Activated CD4-positive, CD25-positive, alpha-beta regulatory T cell (primary cell): ENCODE measurements at places on chromosomes 7 and 10.

- no peak for DNase-seq
These were observed 11.4 kb downstream of the FAM200A start for GRCh38 chr7:99540542-99540941.

GRCh38 chr7:42071372-42072261 lies 165.4 kb downstream of the GLI3 start:
- DNase-seq, result no peak

GRCh38 chr10:132443983-132444876 lies 47.2 kb downstream of the PWWP2B start:
- no peak for DNase-seq

DNA sequence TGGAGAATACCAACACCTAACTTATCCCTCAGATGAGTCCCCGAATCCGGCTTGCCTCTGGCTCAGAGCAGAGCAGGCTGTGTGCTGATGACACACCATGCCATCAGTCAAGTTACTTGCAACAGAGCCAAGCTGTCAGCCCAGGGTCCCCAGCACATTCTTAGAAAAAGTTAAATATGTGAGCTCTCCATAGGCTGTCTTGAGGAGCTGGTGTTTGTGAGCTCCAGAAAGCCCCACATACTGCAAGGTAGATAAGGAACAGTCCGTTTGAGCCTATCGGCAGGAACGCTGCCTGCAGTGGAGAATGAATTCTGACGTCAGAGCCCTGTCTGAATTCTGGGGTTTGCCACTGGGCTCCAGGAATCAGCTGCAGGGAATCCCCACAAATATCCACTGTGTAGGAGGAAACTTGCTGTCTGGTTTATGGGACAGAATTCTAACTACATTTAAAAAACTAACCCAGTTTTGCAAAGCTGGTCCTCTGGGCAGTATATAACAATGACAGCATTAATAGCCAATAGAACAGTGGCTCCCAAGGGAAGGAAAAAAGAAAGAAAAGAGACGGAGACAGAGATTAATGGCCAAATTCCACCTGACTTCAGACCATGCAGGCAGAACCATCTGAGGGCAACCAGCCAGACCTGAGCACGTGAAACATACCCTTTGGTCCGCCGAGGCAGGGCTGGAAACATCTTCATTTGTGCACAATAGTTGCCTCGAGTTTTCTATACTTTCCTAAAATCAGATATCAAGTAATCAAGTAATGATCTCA lies 3.6 kb downstream of the SFXN4 start:
- DNase-seq, result no peak

- DNase-seq, result no peak
These were observed 18.6 kb downstream of the MINDY3 start for GRCh38 chr10:15841696-15842095.

DNA sequence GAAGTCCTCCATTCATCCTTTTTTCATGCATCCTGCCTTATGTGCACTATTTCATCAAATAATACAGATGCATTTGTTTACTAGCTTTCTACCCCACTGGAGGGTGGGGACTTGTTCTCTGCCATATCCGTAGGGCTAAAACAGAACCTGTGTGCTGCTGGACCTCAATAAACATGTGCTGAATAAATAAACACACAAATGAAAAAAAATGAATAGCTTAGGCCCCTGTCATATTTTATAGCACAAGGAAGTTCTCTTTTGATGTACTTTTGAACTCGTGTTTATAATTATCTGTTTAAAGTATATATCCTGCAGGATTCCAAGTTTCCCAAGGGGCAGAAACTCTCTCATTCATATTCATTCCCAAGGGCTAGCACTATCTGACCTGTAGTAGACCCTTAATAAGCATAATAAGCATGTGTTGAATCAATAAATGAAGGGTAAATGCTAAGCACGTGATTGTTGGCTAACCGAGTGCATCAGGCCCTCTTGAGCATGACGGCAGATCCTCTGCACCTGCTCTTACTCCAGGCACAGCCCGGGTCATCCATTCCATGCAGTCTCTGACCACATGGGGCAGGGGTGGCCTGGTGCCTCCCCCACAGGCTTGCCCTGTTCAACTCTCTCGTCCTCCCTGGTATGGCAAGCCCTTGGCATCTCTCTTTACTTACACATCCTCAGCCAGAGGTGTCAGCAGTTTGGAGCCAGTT lies 474.1 kb upstream of the ZMIZ1 start:
- DNase-seq, result no peak

DNA sequence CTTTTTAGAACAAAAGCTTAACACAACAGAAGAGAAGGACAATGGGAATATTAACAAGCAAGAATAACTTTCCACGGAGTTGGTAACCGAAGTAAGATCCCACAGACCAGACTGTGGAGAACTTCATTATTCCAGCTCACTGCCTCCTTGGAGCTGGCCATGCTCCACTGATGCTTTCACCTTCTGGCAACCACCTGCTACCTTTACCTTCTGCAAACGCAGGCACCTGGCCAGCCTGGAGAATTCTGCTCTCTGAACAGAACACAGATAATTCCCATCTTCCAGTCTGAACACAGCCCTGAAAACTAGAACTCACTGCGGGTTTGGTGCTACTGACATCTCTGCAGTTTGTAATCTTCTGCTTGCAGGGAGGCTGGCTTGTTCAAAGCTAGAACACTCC lies 66.5 kb downstream of the JAZF1 start:
- DNase-seq, result no peak

GRCh38 chr7:130417213-130417612 lies 23.6 kb downstream of the CEP41 start:
- DNase-seq, result no peak

GRCh38 chr7:24733414-24734060 lies 23.7 kb downstream of the GSDME start:
- no peak for DNase-seq

DNA sequence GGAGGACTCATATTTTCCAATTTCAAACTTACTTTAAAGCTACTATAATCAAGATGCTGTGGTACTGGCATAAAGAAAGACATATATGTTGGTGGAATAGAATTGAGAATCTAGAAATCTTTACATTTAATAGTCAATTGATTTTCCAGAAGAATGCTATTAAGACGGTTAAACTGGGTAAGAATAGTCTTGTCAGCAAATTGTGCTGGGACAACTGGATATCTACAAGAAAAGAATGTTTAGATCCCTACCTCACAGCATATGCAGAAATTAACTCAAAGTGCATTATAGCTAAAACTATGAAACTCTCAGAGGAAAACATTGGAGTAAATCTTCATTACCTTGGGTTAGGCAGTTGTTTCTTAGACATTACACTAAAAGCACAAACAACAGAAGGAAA lies 203.3 kb downstream of the SDK1 start:
- DNase-seq, result no peak

DNA sequence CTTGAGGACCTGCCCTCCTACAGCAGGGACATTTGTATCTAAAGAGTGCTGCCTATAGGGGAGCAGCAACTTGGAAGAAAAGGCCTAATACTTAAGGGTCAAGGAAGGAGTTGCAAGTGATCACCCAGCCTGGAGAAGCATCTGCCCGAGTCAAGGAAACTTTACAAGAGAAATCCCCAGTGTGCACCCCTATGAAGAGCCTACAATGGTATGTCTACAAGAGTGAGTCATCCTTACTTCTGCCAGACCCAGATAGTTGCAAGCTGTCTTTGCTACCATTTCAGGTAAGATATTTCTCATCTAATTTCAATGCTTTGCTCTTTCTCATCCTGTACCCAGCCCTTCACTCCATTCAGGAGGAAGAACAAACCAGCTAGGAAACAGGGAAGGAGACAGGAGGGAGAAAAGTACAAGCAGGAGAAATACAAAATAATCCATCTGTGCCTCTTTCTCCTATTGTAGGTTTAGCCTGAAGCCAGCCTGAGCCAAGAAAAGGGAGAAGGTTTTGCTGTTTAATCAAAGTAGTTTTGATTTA lies 34.4 kb upstream of the AGR3 start:
- DNase-seq, result no peak

- no peak for DNase-seq
These were observed 2.4 kb downstream of the PMPCB start for GRCh38 chr7:103299660-103300059.

DNA sequence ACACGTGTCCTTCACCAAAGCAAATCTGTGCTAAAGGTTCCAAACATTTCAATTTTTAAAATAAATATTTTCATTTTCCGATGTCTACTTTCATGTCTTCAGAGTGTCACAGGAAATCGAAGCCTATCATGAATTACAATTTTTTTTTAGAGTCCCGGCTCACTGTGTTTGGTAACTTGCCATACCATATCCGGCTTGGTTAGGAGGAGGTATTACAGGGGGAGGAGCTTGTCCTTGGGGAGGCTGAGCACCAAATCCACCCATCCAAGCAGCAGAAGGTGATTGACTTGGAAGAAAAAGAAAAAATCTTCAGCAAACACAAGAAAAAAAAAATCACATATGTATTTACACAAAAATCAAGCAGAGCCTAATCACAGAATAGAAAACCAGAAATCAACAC lies 21.3 kb downstream of the TIAL1 start:
- DNase-seq, result no peak

- no peak for DNase-seq
These were observed 4.7 kb downstream of the MTERF1 start for GRCh38 chr7:91875851-91876250.

DNA sequence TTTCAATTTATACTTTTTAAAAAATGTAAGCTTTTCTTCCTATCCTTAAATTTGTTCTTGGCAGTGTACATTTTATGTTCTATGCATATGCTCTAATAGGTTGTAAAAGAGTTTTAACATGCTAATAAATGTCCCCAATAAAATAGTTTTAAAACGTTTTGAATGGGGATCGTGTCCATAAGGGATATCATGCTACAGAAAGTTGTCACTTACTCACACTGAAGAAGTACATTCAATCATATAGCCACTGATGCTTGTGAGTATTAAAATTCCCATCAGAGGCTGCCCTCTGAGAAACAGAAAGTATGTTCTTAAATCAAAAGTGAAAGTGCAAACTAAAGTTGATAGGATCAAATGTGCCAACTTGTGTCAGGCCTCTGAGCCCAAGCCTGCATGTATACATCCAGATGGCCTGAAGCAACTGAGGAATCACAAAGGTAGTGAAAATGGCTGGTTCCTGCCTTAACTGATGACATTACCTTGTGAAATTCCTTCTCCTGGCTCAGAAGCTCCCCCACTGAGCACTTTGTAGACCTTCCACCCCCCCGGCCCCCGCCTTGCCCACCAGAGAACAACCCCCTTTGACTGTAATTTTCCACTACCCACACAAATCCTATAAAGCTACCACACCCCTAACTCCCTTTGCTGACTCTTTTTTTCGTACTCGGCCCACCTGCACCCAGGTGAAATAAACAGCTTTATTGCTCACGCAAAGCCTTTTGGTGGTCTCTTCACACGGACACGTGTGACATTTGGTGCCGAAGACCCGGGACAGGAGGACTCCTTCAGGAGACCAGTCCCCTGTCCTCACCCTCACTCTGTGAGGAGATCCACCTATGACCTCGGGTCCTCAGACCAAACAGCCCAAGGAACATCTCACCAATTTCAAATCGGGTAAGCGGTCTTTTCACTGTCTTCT lies 877 bp upstream of the NOD1 start:
- DNase-seq, result no peak

DNA sequence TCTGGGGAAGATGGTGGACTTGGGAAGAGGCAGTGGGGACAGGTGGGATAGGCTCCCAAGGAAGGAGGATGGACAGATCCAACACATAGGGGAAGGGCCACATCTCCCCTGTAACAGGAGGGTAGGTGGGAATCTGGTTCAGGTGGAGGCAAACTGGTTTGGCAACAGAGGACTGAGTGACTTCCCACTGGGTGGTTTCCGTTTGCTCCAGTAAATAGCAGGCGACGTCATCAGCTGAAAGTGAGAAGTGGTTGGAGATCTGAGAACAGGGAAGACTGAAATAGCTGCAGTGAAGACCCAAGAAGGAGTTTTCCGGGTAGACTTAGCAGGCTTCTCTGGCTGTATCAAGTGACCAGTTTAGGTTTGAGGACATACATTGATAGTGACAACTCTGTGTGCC lies 504.4 kb downstream of the GALNT17 start:
- no peak for DNase-seq

DNA sequence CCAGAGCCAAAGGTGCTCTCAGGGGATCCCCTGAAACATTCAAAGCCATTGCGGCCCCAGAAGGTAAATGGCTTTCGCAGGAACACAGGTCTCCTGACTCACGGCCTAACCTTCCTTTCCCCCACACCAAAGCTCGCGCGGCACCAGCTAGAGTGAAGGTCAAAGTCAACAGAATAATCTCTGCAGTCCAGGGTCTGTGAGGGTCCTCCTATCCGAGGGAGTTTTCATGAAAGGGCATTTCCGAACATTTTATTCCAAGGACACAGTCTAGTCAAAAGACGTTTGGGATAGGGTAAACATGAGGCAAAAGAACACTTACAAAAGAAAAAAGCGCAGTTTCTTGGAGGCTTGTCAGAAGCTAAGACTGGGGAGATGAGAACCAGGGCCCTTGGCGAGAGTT lies 559 bp upstream of the STEAP2 start:
- DNase-seq, result no peak

DNA sequence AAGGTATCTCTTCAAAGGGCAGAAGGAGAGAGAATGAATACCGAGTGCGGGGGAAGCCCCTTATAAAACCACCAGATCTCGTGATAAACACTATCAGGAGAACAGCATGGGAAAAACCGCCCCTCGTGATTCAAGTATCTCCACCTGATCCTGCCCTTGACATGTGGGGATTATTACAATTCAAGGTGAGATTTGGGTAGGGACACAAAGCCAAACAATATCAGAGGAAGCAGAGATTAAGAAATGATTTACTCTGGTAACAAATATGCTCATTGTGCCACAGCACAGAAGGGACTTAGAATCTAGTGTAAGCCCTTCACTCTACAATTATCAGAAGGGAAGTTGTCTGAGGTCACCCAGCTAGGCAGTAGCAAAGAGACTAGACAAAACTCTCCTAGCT lies 40.1 kb upstream of the ZNRF2 start:
- DNase-seq, result no peak

- no peak for DNase-seq
These were observed 12.0 kb downstream of the MTG1 start for GRCh38 chr10:133405844-133406527.

DNA sequence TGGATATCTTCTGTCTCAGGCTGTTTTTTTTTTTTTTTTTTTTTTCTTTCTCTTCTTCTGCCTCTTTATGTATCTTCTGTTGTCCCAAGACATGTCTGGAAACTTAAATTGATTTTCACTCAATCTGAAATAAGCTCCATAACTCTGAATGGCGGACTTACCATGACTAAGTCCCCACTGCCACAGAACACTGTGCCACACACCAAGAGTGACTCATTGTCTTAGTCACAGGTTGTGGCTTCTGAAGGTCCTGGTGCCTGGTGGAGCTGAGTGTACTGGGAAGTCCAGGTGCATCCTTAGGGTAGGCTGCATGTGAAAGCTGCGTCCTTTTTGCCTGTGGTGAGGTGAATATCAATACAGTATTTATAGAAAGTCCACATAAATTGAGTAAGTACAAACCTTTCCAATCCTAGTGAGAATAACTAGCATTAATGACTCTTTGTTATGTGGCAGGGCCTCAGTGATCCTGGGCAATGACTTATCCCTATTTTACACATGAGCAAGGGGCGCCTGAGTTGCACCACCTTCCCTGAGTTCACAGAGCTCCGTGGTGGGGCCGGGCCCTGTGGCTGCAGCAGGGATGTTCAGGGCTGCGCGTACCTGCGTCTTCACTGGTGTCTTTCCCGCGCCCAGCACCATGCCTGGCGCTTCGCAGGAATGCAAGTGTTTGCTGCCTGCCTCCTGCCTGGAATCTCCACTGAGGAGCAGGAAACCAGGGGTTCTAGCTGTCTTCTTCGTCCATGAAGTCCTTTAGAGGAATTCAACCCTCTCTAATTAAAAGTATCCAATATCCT lies 4.3 kb downstream of the PFKP start:
- DNase-seq, result no peak
